ENCODE measurements at places on chromosomes 5 and 9.

- no peak for DNase-seq
These were observed 75.6 kb downstream of the PRRT1B start for GRCh38 chr9:131620764-131621520.

GRCh38 chr9:93181672-93182435, 2.1 kb upstream of the WNK2 start:
- no peak for DNase-seq

DNA sequence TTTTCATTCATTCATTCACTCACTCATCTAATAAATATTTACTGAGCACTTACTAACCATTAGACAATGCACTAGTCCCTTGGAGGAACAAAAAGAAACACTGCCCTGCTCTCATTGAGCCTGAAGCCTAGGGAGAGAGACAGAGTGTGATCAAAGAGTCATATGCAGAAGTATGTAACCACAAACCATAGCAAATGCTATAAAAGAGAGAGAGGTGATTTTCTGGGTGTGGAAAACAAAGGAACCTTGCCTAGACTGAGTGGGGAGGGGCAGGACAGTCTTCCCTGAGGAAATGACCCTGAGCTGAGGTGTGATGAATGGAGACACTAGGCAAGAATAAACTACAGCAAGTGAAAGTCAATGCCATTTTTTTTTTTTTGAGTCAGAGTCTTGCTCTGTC, 10.8 kb upstream of the ADRA1B start:
- DNase-seq: no peak

DNA sequence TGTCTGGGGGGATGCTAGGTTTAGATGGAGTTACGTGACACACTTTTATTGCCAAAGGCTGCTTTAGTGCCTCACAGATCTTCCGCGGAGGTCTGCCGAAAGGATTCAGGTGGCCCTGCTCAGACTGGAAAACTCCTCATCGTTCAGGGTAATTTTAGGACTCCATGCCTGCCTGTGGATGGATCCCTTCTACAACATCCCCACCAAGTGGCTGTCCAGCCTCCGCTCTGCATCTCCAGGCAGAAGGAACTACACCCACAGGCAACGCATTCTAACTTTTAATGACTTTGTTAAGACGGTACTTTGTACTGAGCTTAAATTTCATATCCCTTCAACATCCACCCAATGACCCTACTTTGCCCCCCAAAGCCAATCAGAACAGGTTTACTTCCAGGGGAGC, 29.4 kb downstream of the ATPSCKMT start:
- no peak for DNase-seq

- DNase-seq: no peak
These were observed 30.0 kb upstream of the MAMDC2 start for GRCh38 chr9:70013598-70014196.

GRCh38 chr5:81554647-81555046, 160.7 kb upstream of the ACOT12 start:
- DNase-seq: no peak

GRCh38 chr5:141992349-141992963, 20.4 kb downstream of the GNPDA1 start:
- DNase-seq: peak; percentile 62

DNA sequence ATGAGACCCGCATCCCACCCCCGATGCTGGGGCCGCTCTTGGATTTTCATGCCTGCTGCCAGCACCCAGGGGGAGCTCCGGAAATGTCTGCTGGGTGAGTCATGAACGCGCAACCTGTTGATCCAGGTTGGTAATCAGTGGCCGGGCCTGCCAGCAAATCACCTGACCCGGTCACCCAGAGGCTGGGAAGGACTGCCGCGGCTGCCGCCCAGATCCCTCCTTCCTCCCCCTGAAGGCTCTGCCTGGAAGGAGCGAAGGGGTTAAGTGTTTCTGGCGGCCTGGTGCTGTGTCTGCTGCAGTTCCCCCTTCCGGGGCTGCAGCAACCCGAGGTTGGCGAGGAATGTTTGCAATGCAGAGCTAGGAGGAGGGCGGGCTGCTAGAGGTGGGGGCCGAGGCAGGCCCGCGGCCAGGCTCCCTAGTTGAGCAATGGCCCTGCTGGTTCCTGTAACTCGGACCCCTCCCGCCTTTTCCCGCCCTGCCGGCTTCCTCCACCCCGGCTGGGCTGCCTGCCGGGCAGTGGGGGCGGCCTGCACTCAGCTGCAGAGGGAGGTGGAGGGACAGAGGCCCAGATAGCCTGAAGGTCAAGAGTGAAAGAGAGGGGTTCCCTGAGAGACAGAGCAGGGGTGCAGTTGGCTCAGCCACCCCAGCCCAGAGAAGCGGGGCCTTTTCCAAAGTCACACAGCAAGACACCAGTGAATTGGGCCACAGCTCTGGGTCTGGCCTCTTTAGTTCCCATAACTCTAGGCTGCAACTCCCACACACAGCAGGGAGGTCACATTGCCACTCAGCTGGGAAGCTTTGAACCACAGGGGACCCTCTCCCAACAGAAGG, 156.3 kb upstream of the IER5L start:
- DNase-seq: no peak

- DNase-seq: no peak
These were observed 205.9 kb downstream of the PDZD2 start for GRCh38 chr5:31844622-31845345.

DNA sequence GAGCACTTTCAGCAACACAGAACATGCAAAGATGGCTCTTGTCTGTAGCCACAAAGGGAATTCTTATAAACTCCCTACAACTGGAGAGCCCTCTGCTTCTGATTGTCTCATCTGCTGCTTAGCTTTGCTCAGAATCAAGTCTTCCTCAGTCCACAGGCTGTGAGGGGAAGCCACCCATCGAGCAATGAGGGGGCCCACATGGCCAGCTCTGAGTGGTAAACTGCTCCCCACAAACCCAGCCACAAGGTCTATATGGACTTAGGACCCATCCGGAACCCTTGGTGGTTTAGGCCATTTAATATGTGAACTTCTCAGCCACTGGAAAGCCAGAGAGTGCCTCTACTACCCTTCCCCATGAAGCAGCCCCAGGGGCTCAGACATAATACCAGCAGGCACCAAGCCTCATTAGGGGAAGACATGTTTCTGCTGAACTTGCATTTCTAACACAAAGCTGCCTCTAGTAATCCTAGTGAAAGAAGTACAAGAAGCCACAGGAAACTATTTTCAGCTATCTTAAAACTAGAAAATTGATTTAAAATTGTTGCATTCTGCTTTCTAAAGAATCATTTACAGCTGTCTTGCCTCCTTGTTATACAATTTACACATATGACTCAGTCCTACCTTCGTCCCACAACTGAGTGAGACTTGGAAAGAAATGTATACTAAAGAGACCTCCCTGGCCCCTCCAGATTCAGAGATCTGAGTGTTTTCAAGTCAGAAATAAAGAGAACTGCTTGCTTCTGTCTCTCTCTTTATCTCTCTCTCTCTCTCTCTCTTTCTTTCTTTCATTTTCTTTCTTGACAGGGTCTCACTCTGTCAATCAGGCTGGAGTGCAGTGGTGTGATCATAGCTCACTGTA, 90.2 kb downstream of the ESM1 start:
- no peak for DNase-seq

DNA sequence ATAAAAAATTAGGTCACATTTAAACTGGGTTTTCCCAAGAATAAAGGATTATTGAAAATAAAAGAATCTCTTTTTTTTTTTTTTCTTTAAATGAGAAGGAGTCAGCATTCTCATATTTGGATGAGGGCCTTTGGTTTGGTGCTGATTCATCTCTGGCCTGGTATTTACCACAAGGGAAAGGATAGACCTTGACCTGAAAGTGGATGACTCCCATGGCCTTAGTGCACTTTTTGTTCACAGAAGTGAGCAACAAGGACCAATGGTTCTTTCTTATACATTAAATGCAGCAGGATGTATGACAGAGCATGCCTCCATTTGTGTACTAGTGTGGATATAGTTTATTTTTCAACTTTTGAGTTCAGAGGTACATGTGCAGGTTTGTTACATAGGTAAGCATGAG, 6.9 kb downstream of the YTHDC2 start:
- DNase-seq: no peak

- DNase-seq: peak; percentile 47
These were observed 19.7 kb downstream of the CAMSAP1 start for GRCh38 chr9:135887585-135888050.

GRCh38 chr9:75451505-75451904, 363.2 kb downstream of the OSTF1 start:
- no peak for DNase-seq

- DNase-seq: no peak
These were observed 349.5 kb downstream of the PRR16 start for GRCh38 chr5:120813551-120813950.

GRCh38 chr9:95370064-95370463, 52.6 kb upstream of the FANCC start:
- no peak for DNase-seq

DNA sequence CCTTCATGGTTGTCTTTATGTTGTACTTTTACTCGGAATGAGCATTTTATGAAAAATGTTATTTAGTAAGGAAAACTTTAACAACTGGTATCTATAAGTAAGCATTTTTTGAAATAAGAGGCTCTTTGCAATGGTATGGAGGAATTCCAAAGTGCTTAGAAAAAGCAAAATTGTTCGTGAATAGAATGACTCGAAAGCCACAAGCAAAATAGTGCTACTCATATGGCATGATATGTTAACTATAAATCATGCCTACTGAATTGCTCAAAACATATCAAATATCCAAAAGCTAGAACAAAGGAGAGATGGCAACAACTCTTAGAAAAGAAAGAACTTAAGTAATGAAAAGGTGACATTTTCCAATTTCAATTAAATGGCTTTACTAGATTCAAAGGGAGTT, 216.3 kb downstream of the KIAA0825 start:
- DNase-seq: no peak

- DNase-seq: no peak
These were observed 42.0 kb upstream of the CDC42SE2 start for GRCh38 chr5:131221888-131222287.

DNA sequence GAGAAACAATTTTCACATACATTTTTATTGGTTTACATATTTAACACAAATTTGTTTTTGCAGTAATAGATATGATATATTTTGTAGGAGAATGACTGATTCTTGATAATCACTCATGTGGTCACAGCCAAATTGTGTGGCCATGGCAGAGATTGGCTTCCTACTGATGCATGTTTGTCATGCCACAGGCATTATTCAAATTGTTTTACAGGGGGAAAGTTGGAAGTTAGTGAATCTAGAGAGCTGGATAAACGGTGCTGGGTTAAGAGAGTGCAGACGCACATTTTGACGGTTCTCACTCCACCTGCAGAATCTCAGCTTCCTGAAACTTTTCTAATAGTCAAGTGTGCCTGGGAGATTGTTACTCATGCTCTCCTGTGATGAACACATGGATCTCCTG, 91.1 kb upstream of the FBN2 start:
- no peak for DNase-seq

- no peak for DNase-seq
These were observed 40.7 kb upstream of the LCP2 start for GRCh38 chr5:170338291-170338690.

GRCh38 chr5:168329302-168329701, 37.9 kb downstream of the WWC1 start:
- no peak for DNase-seq

DNA sequence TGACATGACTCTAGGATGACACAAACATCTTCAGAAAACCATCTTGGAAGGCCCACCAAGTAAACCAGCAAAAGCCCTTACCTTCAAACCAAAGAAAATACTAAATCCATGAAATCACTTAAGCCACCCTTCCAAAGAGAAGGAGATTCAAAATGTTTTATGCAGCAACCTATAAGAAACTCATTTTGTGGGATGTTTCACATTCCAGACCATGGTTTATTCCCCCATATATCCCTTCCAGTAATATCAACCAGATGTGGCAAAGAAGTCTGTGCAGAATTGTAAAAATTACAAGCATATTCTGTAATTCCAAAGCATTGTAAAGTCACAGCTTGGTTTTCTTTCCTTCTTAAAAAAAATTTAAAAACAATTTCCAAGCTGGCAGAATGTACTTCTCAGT, 117.4 kb downstream of the SLIT3 start:
- DNase-seq: no peak

DNA sequence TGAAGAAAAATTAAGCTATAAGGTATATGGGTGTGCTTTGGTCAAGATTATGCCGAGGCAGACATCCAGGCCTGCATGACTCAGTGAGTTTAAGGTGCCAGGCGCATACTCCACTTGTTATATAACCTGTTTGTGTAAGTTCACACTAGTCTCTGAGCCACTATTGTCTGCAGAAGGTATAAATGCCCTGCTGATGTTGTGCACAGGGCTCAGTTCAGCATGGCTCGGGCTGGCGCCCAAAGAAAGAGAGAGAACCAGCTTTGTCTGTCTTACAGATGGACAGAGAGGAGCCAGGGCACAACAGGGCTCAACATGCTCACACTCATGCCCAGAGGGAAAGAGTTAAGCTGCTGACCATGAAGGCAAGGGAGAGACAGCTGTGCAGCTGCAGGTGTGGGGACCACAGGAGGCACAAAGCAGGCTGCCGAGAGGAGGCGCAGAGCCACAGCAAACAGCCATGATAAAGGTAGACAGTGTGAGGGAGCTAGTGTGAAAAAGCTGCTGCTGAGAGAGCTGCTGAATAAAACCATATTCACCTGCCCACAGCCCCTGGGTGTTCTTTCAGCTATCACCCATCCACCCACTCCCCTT, 1587.6 kb upstream of the C9orf72 start:
- DNase-seq: no peak

- DNase-seq: no peak
These were observed 1696.5 kb downstream of the MAT2B start for GRCh38 chr5:165201771-165202518.

DNA sequence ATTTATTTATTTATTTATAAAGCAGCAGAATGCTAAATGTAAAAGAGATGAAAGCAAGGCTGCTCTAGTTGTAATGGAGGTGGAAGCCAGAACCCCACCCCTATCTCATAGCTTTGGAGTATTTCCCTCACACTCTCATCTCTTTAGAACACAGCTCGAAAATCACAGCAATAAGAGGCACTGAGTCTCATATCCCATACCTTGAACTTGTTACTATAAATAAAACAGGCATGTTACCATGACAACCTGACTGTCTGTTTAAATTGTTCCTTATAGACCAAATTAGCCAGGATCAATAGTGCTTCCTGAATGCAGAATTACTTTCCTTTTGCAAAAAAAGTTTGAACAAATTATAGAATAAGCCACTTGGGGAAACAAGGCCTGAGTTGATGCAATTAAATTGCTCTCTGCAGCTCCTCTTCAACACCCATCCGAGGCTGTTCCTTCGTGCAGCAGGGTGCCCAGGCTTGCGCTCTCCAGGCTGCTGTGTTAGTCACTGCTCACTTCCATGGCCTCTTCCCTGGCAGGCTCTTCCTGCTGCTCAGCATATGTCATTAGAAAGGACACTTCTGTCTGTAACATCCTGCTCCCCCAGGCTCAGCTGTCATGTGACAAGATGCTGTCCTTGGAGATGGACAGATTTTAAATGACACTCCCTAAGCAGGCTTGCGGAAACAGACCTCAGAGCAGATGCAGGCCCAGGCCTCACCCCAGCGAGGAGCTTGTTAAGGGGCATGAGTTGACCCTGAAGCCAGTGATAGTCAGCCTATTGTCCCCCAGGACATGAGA, 120.2 kb downstream of the CARTPT start:
- DNase-seq: no peak

- DNase-seq: no peak
These were observed 199.4 kb downstream of the ESM1 start for GRCh38 chr5:54785729-54786591.
